Stimulated activated CD4-positive, alpha-beta T cell treated with anti-CD3 and anti-CD28 coated beads, Interleukin-15, amount 100 ng/mL, for 1 hour (primary cell): ENCODE measurements at places on chromosomes 5 and 9.

GRCh38 chr5:181223729-181224389 lies 778 bp downstream of the TRIM41 start:
- no peak for DNase-seq

DNA sequence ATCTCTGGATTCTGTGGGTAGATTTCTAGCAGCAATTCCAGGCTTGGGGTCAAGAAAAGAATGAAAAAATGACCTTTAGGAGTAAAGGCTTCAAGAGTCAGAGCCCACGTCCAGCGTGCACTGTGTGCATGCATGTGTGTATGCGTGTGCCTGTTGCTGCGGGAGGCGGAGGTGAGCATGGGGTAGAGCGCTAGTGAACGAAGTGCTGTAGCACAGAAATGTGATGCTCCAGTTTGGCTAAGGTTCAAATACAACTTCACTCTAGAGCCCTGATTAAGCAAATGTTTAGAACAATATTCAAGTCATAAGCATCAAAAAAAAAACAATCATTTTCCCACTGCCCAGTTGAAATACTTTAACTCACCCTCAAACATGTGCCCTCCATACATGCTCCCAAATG lies 403.9 kb downstream of the ZNF608 start:
- DNase-seq: no peak

GRCh38 chr5:2888520-2889060 lies 137.1 kb upstream of the IRX2 start:
- no peak for DNase-seq

DNA sequence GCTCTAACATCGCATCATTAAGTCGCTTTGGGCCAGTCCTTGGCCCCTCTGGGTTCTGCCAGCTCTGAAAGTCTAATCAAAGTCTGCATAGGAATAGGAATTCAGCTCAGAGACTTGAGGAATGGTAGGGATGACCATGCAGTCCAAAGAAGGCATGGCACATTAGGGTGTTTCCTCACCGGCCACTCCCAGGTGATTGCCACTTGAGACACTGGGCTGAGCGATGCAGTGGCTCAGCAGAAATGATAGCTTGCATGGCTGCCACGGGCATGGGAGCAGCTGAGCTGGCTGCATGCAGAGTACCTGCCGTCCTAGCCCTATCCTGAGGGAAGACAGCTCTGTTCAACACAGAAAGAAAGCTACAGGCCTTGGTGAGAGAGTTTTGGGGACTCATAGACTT lies 28.8 kb downstream of the AFAP1L1 start:
- no peak for DNase-seq

DNA sequence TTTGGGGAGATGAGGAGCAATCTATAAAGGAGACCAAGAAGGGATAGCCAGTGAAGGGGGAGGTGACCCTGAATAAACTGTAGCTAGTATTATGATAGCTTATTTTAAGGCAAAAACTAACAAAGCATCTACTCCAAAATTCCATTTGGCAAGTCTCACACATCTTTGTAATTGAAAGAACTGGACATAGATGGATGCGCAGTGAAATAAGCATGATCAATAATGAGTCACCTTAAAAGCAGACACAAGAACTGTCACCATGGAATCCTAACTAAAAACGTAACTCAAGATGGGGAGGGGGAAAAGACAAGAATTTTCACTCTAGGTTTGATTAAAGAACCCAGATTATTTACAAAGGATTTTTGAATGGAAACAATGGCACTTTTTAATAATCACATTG lies 164.5 kb downstream of the MED27 start:
- no peak for DNase-seq

GRCh38 chr5:93789173-93790067 lies 48.0 kb upstream of the POU5F2 start:
- DNase-seq: no peak

- no peak for DNase-seq
Observed at GRCh38 chr5:118006219-118006618, 982.1 kb downstream of the DTWD2 start.

- DNase-seq: no peak
Observed at GRCh38 chr9:95753762-95754465, 121.6 kb upstream of the ERCC6L2 start.

- DNase-seq: no peak
Observed at GRCh38 chr9:113742878-113743277, 133.2 kb upstream of the ZNF618 start.

DNA sequence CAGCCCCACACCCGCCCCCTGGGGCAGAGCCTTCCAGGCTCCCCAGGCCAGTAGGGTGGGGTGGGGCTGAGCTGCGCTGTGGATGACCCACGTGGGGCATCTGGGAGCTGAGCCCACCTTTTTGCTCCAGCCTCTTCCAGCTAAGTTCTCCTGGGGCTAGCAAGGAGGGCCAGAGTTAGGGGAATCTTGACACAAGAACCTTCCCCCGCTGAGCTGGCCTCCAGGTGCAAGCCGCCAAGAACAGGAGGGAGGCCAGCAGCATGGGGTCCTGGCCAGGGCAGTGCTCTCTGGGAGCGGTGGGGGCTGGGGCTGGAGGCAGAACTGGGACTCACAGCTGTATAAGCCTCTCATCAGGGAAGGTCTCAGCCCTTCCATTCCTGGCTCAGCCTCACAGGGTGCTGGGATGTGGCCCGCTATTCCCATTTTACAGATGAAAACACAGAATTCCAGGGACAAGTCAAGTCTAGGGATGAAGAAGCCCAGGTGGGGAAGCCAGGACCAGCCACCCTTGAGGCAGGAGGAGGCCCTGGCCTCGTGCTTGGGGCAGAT lies 21.5 kb downstream of the SARDH start:
- no peak for DNase-seq

DNA sequence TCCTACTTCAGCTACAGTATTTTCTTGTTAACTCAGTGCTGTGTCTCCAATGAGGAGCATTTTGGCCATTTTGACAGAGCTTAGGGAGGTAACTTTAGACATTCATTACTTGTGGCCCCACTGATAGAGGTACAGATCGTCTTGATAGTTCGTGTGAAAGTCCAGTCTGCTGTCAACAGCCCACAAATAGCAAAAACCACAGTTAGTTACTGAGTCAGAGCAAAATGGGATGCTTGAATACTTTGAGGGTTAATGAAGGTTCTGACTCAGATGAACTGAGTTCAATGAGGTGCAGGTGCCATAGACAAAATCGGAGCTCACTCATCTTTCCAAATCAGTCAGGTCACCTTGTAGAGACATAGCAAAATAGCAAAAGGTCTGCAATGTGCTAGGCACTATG lies 163.1 kb upstream of the TLE4 start:
- no peak for DNase-seq

- no peak for DNase-seq
Observed at GRCh38 chr9:70609542-70610286, 195.3 kb upstream of the KLF9 start.

DNA sequence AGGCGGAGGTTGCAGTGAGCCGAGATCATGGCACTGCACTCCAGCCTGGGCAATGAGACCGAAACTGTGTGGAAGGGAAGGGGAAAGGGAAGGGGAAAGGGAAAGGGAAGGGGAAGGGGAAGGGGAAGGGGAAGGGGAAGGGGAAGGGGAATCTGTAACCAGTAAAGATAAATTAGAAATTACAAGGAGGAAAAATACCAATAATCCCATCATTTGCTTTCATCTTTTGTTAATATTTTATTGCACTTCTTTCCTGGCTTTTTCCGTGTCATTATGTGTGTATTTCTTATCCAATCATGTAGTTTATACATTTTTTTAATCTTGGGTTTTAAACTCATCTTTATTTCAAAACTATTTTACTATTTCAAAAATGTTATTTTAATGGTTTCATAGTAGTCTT lies 29.6 kb upstream of the MRPS30 start:
- DNase-seq: no peak

DNA sequence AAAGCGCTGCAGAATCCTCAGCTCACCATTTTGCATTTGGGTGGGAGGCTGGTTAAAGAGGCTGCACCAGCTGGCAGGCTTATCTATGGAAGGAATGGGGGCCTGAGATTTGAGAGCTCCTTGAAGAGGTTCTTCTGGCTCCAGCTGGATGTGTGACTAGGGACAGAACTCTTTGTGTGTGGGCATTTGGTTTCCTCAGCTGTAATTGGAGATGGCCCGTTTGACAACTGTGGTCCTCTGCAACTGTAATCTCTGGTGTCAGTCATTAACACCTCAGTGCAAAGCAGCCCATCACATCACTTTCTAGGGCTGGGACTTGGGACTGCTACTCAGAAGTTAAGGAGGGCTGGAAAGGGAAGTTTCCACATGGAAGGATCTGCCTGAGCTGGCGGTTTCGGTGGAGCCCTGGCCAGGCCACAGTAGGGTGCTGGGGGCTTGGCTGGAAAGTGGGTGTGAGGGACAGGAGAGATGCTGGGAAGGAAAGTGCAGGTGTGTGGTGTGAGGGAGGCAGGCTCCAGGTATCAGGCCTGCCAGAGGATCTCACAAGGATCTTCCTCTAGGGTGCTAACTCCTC lies 193.8 kb downstream of the GADD45G start:
- no peak for DNase-seq

GRCh38 chr5:117604845-117605244 lies 1030.2 kb upstream of the SEMA6A start:
- DNase-seq: no peak
